ENCODE measurements at places on chromosomes 4 and X. TPM values are rescaled to one million over a fixed set of nuclear protein-coding genes. Genes with fewer than 3 reads are reported as not detected.

Gene CT55
- polyA plus RNA-seq: not detected

Gene CNOT6L
- polyA plus RNA-seq: 6.2 TPM

Gene MAGEB2
- polyA plus RNA-seq: not detected

Gene PGAM4
- polyA plus RNA-seq: not detected

Gene NR3C2
- 5.3 TPM for polyA plus RNA-seq

Gene GAGE12J
- polyA plus RNA-seq: not detected

Gene GRSF1
- polyA plus RNA-seq: 110 TPM

Gene ZCCHC18
- 4.3 TPM for polyA plus RNA-seq

Gene FMR1NB
- polyA plus RNA-seq: not detected

Gene RIPPLY1
- polyA plus RNA-seq: not detected

Gene LEF1
- polyA plus RNA-seq: 0.65 TPM

Gene PDE6B
- 0.53 TPM for polyA plus RNA-seq

Data from Purkinje cell (primary cell).